ENCODE measurements at places on chromosomes 1 and 21. TPM values are rescaled to one million over a fixed set of nuclear protein-coding genes. Genes with fewer than 3 reads are reported as not detected.

The ADCY10 gene
- 0.21 TPM for total RNA-seq

The ARHGAP30 gene
- total RNA-seq: 3.0 TPM

The SPATA45 gene
- not detected for total RNA-seq

The KRTAP10-7 gene
- total RNA-seq: not detected

The GJA5 gene
- total RNA-seq: 15.4 TPM

The E2F2 gene
- total RNA-seq: 6.2 TPM

The TSSK3 gene
- total RNA-seq: not detected

The EDARADD gene
- total RNA-seq: 1.4 TPM

The PEX10 gene
- total RNA-seq: 19.8 TPM

The BARHL2 gene
- total RNA-seq: not detected

The ASTN1 gene
- 5.0 TPM for total RNA-seq

The TEDDM1 gene
- not detected for total RNA-seq

The MAEL gene
- total RNA-seq: not detected

The ANKRD65 gene
- total RNA-seq: 13.4 TPM

The CR1L gene
- not detected for total RNA-seq

The PCAT6 gene
- total RNA-seq: not detected

The IL19 gene
- total RNA-seq: not detected

The TMOD4 gene
- total RNA-seq: 28.3 TPM

The SPRR3 gene
- 58.0 TPM for total RNA-seq

The ASAP3 gene
- total RNA-seq: 66.7 TPM

The AJAP1 gene
- total RNA-seq: 0.51 TPM

The TRNP1 gene
- total RNA-seq: 4.5 TPM

The ARHGEF10L gene
- 39.9 TPM for total RNA-seq

The IL22RA1 gene
- total RNA-seq: 1.2 TPM

The CFHR3 gene
- 0.51 TPM for total RNA-seq

The PROX1 gene
- total RNA-seq: 15.6 TPM

The KRTAP19-1 gene
- not detected for total RNA-seq

The KIF1B gene
- 301 TPM for total RNA-seq

The LENEP gene
- total RNA-seq: not detected

The FAM78B gene
- 0.82 TPM for total RNA-seq

The GPA33 gene
- total RNA-seq: 0.41 TPM

The OR2G6 gene
- not detected for total RNA-seq

The PER3 gene
- total RNA-seq: 9.5 TPM

The HPCAL4 gene
- total RNA-seq: 0.92 TPM

The OR2L3 gene
- total RNA-seq: 0.10 TPM

The CDA gene
- total RNA-seq: not detected

The GRIK3 gene
- 3.2 TPM for total RNA-seq

The DCST1 gene
- total RNA-seq: not detected

The KCNN3 gene
- total RNA-seq: 10.8 TPM

The EFNA1 gene
- 25.4 TPM for total RNA-seq

The MPL gene
- total RNA-seq: not detected

The MEX3A gene
- 4.0 TPM for total RNA-seq

The OR10J1 gene
- not detected for total RNA-seq

The PTCH2 gene
- total RNA-seq: 4.9 TPM

The MKNK1 gene
- total RNA-seq: 40.8 TPM

The DMRTA2 gene
- not detected for total RNA-seq

The LEMD1 gene
- total RNA-seq: not detected

The SEC16B gene
- total RNA-seq: 9.6 TPM

The ODR4 gene
- total RNA-seq: 27.5 TPM

The OVAAL gene
- total RNA-seq: not detected

The LCE1E gene
- total RNA-seq: not detected

The LEPROT gene
- total RNA-seq: 60.3 TPM

The MMEL1 gene
- total RNA-seq: not detected

The SYTL1 gene
- 23.1 TPM for total RNA-seq

The PGLYRP3 gene
- total RNA-seq: 2.4 TPM

The HSD3B1 gene
- not detected for total RNA-seq
